ENCODE measurements at places on chromosomes 4 and X. TPM values are rescaled to one million over a fixed set of nuclear protein-coding genes. Genes with fewer than 3 reads are reported as not detected.

- H3K4me1 ChIP-seq: no peaks in the 10 kb centered on the region
- no peak overlapping the region for H3K27ac ChIP-seq
- H3K36me3 ChIP-seq: no peaks in the 10 kb centered on the region
These were observed 95.7 kb downstream of the SPANXN4 start for GRCh38 chrX:143121477-143121876.

SPANXN3 gene
- total RNA-seq: not detected

CAMK2D gene
- total RNA-seq: 30.6 TPM

- no peak for DNase-seq
- H3K4me3 ChIP-seq: no peak overlapping the region
- no peak overlapping the region for H3K27ac ChIP-seq
- no peaks in the 10 kb centered on the region for H3K4me1 ChIP-seq
These were observed 420.1 kb downstream of the ZNF674 start for GRCh38 chrX:46125111-46125510.

- DNase-seq: no peak
- no peaks in the 10 kb centered on the region for H3K36me3 ChIP-seq
- no peaks in the 10 kb centered on the region for H3K27me3 ChIP-seq
- no peak overlapping the region for H3K27ac ChIP-seq
- H3K4me3 ChIP-seq: no peak overlapping the region
These were observed 55.9 kb upstream of the LEF1 start for GRCh38 chr4:108224611-108225053.

MAGEA9B gene
- total RNA-seq: 0.10 TPM

RCHY1 gene
- total RNA-seq: 32.2 TPM

DNA sequence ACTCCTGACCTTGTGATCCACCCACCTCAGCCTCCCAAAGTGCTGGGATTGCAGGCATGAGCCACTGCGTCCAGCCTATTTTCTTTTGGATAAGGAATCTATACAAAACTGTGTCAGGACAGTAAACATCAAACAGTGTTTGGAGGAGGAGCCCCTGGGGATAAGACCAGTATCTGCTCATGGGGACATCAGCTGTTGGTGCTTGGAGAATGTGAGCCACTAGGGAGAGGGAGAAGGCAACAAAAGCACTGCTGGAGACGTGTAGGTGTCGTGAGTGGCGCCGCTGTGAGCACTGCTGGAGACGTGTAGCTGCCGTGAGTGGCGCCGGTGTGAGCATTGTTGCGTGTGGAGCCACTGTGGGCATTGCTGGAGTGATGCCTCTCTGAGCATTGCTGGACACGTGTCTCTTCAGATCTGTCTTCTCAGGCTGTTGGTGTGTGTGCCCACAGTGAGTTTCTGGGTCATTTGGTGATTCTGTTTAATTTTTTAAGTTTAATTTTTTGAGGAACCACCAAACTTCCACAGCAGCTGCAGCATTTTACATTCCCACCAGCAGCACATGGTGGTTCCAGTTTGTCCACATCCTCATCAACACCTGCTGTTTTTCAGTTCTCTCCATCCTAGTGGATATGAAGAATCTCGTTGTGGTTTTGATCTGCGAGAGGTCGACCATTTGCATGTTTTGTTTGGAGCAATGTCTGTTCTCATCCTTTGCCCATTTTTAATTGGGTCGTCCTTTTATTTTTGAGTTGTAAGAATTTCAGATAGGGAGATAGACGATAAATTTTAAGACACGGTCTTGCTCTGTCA is 19.0 kb downstream of the DGKQ start:
- no peaks in the 10 kb centered on the region for H3K27me3 ChIP-seq
- H3K27ac ChIP-seq: no peak overlapping the region
- no peak overlapping the region for H3K4me3 ChIP-seq
- no peak for DNase-seq
- no peaks in the 10 kb centered on the region for H3K4me1 ChIP-seq

- DNase-seq: no peak
- H3K36me3 ChIP-seq: no peaks in the 10 kb centered on the region
- H3K4me1 ChIP-seq: no peaks in the 10 kb centered on the region
These were observed 181.7 kb upstream of the NPY2R start for GRCh38 chr4:155026715-155027114.

KCND1 gene
- total RNA-seq: 4.6 TPM

GRCh38 chr4:797066-797465 is 28.9 kb downstream of the CPLX1 start:
- no peak for DNase-seq
- no peaks in the 10 kb centered on the region for H3K27me3 ChIP-seq
- H3K27ac ChIP-seq: no peak overlapping the region

MAGEC1 gene
- total RNA-seq: not detected

- H3K4me1 ChIP-seq: no peaks in the 10 kb centered on the region
- no peak overlapping the region for H3K4me3 ChIP-seq
- H3K27me3 ChIP-seq: no peaks in the 10 kb centered on the region
- H3K36me3 ChIP-seq: no peaks in the 10 kb centered on the region
These were observed 439.0 kb downstream of the GPM6A start for GRCh38 chr4:175373031-175373430.

DNA sequence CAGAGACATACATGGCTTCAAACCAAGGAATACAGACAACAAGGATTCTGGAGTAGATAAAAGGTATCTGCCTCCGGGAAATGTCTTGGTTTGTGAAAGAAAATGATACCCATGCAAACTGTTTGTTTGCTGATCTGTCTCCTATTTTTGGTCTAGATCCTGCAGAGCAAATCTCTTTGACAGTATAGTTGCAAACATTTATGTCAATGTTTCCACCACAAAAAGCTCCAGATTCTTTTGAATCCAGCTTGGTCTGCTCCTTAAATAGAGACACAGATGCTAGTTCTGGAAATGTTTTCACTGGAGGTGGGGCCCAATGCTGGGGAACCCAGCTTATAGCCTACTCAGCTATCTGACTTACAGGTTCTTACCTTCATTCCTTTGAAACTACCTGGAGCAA is 119.7 kb downstream of the ATG4A start:
- H3K36me3 ChIP-seq: no peaks in the 10 kb centered on the region
- H3K27ac ChIP-seq: no peak overlapping the region
- DNase-seq: no peak
- no peak overlapping the region for H3K4me3 ChIP-seq

GRCh38 chrX:146755214-146755613 is 54.4 kb upstream of the CXorf51B start:
- H3K27me3 ChIP-seq: no peaks in the 10 kb centered on the region
- no peak overlapping the region for H3K4me3 ChIP-seq
- H3K4me1 ChIP-seq: no peaks in the 10 kb centered on the region
- no peak for DNase-seq
- H3K36me3 ChIP-seq: no peaks in the 10 kb centered on the region

DNA sequence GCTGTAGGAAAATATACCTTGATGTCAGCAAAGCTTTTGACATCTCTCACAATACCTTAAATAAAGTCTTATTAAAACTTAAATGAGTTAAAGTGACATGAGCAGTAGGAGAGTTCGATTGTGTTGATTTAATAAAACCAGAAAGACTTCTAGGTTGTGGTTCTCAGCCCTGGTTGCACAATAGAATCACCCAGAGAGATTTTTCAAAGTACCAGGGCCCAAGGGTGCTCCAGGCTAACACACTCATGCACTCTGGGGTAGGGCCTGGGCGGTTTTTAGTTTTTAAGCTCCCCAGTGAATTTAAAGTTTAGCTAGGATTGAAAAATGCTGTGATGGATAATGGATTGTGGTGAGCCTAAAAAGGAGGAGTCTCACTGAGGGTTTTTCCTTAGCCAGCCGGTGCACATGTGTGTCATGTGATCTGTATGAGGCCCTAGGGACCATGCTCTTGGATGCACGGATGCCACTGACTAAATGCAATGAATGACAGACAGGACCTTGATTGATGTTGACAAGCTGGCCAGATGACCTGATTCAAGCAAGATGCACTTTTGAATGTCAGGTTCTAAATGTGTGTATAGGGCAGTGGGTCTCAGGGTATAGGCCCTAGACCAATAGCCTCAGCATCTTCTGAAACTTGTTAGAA is 185.0 kb downstream of the PTTG2 start:
- no peak for DNase-seq
- peaks cover 2% of the 10 kb centered on the region for H3K4me1 ChIP-seq
- H3K36me3 ChIP-seq: no peaks in the 10 kb centered on the region
- no peak overlapping the region for H3K4me3 ChIP-seq

DNA sequence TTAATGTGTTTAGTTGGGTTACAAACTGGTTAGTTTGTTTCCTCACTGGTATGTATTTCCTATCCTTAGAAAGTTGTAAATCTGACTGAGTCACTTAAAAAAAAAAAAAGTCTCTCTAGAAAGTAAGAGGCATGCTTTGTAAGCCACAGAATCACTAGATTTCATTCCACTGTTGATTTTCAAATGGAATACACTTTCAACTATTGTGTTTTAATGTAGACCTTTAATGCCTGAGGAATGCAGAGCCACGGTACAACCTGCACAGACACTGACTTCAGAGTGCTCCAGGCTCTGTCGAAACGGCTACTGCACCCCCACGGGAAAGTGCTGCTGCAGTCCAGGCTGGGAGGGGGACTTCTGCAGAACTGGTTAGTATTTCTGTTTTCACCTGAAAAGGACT is 88.6 kb downstream of the HHIP start:
- no peak overlapping the region for H3K4me3 ChIP-seq
- H3K27ac ChIP-seq: no peak overlapping the region
- H3K27me3 ChIP-seq: no peaks in the 10 kb centered on the region
- no peak for DNase-seq
- H3K4me1 ChIP-seq: no peaks in the 10 kb centered on the region

GRCh38 chrX:57044245-57044644 is 48.9 kb upstream of the SPIN3 start:
- no peaks in the 10 kb centered on the region for H3K4me1 ChIP-seq
- H3K36me3 ChIP-seq: no peaks in the 10 kb centered on the region
- H3K27ac ChIP-seq: no peak overlapping the region
- H3K4me3 ChIP-seq: no peak overlapping the region

RNF150 gene
- total RNA-seq: 40.9 TPM

PRICKLE3 gene
- total RNA-seq: 11.5 TPM

- H3K4me3 ChIP-seq: no peak overlapping the region
- no peaks in the 10 kb centered on the region for H3K27me3 ChIP-seq
- DNase-seq: no peak
- no peak overlapping the region for H3K27ac ChIP-seq
- no peaks in the 10 kb centered on the region for H3K4me1 ChIP-seq
These were observed 276.4 kb downstream of the IL15 start for GRCh38 chr4:141912831-141913230.

EREG gene
- 0.15 TPM for total RNA-seq

DNA sequence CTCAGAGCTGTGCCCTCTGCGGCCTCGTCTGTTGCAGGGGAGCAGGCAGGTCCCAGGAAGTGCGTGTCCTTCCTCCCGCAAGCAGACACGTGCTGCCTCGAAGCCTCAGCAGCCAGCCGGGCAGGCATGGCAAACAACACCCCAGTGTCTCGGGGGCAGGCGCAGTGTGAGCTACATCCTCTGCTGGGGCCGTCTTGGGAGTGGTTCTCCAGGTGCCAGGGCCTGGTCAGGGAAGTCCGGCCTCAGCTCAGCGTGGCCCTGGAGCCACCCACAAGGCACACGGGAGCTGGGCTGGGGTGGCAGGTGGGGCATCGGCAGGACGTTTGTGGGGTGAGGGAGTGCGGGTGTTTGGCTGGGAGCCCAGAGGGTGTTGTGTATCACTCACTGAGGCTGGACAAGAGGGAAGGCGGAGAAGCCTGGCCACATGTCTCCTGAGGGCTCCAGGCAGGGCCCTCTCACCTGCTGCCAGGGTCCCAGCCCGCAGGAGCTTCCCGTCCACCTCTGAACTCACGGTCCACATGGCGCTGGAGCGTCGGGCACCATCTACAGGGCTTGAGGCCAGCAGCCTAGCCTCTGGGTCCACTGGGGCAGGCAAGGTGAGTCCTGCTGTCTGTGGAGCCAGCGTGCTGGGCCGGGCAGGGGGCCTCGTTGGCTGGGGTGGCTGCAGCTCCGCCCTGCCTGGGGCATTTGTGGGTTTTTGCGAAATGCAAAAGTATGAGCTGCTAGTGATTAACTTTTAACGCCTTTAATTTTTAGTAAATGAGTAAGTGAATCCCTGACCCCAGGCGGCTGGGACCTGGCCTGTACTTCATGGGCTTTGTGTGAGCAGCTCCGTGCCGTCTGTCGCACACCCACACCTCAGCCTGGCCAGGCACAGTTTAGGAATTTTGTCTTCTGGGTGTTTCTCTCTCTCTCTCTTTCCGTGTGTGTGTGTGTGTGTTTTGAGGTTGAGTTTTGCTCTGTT is 17.3 kb upstream of the UVSSA start:
- H3K27ac ChIP-seq: no peak overlapping the region
- no peaks in the 10 kb centered on the region for H3K4me1 ChIP-seq
- no peaks in the 10 kb centered on the region for H3K27me3 ChIP-seq
- no peak for DNase-seq

ALPK1 gene
- total RNA-seq: 33.6 TPM

DNA sequence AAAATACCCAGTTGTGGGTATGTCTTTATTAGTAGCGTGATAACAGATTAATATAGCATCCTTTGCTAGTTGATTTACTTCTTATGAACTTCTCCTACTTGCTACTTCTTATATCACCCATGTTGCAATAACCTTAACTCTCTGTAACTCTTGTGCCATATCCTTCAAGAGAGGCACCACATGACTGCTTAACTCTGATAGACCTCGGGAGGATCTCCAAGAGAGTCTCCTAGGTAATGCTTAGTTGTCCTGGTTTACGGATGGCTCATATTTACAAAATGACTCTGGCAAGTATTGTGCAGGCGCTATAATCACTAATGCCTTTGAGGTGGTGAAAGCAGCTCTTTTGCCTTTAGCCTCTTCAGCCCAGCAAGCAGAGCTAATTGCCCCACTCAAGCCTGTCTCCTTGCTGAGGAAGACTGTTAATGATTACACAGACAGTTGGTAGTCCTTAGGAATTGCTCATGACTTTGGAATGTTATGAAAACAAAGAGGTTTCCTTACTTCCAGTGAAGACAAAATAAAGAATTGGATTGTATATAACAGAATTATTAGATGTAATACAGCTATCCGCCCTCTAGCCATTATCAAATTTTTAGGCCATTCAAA is 1305.8 kb downstream of the PCDH7 start:
- DNase-seq: no peak
- H3K27me3 ChIP-seq: no peaks in the 10 kb centered on the region
- no peaks in the 10 kb centered on the region for H3K4me1 ChIP-seq
- no peak overlapping the region for H3K4me3 ChIP-seq

EDNRA gene
- total RNA-seq: 110 TPM

GRCh38 chr4:183080372-183081115 is 18.5 kb upstream of the WWC2 start:
- H3K27me3 ChIP-seq: no peaks in the 10 kb centered on the region
- H3K4me1 ChIP-seq: peaks cover 3% of the 10 kb centered on the region
- H3K4me3 ChIP-seq: no peak overlapping the region
- no peaks in the 10 kb centered on the region for H3K36me3 ChIP-seq
- no peak for DNase-seq

DNA sequence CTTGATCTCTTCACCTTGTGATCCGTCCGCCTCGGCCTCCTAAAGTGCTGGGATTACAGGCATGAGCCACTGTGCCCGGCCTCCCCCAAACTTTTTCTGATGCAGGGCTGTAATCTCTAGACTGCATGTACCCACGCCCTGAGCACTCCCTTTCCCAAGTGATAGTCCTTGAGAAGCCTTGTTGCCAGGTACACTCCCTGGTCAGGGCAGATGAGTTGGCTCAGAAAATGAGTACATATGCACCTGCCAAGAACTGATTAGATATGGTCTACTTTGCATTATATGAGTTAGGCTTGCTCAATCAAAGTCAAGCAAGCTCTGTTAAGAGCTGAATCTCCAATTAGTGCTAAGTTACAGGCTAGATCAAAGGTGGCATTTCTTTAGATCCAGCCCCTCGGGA is 20.3 kb downstream of the APOO start:
- H3K27ac ChIP-seq: no peak overlapping the region
- DNase-seq: no peak
- no peaks in the 10 kb centered on the region for H3K4me1 ChIP-seq

All from ovary (tissue), 10 donors.